ENCODE measurements at places on chromosomes 5 and 9. TPM values are rescaled to one million over a fixed set of nuclear protein-coding genes. Genes with fewer than 3 reads are reported as not detected.

NDOR1 gene
- 2.6 TPM for total RNA-seq

IRGM gene
- total RNA-seq: not detected

GRIN3A gene
- total RNA-seq: not detected

ANKRD18B gene
- total RNA-seq: 0.17 TPM

DNA sequence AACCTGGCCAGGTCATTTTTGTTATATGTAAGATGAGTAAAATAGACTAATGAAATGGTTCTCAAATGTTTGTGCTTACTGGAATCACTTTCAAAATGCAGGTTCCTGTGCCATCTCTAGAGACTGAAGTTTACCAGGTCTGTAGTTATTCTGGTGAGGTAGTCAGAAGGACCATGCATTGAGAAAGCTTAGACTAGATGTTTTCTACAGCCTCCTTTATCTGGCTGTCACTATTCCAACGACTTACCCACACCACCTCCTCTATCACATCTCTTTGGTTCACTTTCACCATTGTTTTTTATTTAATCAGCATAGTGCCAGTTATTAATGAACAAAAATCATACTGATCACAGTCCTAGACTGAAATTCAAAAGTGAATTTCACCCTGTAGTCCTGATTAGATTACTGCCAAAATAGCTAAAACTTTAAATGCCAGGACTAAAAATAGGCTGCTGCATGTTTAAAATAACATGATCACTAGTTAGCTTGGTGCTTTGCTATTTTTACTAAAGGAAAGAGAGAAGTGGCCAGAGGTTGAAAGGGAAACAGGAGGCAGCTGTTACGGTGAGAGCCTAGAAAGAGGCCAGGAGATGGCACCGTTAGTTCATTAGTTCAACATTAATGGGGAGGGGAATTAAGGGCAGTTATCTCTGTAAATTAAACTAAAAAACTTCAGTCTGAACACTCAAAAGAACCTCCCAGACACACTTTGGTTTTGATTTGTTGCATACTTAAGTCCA, 13.9 kb upstream of the FNIP1 start:
- no peak for DNase-seq
- H3K4me1 ChIP-seq: peaks cover 4% of the 10 kb centered on the region
- no peak overlapping the region for H3K27ac ChIP-seq

DNA sequence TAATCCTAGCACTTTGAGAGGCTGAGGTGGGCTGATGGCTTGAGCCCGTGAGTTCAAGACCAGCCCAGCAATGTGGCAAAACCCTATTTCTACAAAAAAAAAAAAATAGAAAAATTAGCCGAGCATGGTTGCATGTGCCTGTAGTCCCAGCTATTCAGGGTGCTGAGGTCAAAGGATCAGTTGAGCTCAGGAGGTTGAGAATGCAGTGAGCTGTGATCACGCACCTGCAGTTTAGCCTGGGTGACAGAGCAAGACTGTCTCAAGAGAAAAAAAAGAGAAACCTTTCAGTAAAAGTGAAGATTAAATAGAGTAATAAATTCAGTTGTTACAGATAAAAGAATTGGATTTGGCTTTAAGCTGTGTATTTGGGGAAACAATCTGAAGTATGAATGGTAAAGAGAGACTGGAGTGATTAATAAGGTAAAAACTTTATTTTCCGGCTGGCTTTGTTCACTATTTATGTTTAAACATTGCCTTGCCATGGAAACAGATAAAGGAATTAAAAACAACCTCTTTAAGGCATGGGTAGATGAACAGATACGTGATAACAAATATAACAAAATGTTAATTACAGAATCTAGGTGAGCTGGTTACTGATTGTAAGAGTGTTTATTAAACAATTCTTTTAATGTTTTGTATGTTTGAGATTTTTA, 56.0 kb upstream of the PCAT7 start:
- H3K36me3 ChIP-seq: no peaks in the 10 kb centered on the region
- DNase-seq: no peak
- no peaks in the 10 kb centered on the region for H3K27me3 ChIP-seq

GRCh38 chr5:91830361-91830953, 447.3 kb upstream of the ARRDC3 start:
- DNase-seq: no peak
- no peak overlapping the region for H3K27ac ChIP-seq
- H3K36me3 ChIP-seq: no peaks in the 10 kb centered on the region
- H3K4me3 ChIP-seq: no peak overlapping the region
- no peaks in the 10 kb centered on the region for H3K27me3 ChIP-seq

DNA sequence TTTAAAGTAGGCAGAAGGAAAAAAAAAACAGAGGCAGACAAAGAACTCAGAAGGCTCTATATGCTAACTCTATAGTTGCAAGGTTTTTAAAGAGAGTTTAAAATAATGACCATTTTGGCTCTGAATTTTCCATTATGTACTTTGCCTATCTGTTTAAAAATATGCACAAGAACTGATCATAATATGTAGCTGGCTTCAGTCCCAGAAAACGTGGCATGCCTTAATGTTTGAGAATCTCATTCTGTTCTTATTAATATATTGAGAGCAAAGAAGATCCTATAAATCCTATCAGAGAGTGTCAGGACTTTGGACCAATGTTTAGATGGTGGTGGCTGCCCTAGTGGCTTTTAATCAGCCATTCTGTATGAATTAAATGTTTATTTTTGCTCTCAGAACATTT, 121.5 kb downstream of the JMY start:
- H3K4me1 ChIP-seq: no peaks in the 10 kb centered on the region
- peak; percentile 33 for DNase-seq
- H3K27me3 ChIP-seq: no peaks in the 10 kb centered on the region
- no peak overlapping the region for H3K4me3 ChIP-seq

DNA sequence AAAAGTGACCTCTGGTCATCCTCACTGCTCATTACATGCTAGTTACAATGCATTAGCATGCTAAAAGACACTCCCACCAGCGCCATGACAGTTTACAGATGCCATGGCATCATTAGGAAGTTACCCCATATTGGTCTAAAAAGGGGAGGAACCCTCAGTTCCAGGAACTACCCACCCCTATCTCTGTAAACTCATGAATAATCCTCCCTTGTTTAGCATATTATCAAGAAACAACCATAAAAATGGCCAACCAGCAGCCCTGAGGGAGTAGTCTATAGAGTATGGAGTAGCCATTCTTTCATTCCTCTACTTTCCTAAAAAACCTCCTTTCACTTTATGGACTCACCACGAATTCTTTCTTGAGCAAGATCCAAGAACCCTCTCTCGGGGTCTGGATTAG, 89.4 kb downstream of the ATPSCKMT start:
- H3K27me3 ChIP-seq: no peaks in the 10 kb centered on the region
- H3K36me3 ChIP-seq: no peaks in the 10 kb centered on the region
- no peak overlapping the region for H3K27ac ChIP-seq
- H3K4me3 ChIP-seq: no peak overlapping the region

- no peak overlapping the region for H3K27ac ChIP-seq
- DNase-seq: no peak
- no peaks in the 10 kb centered on the region for H3K36me3 ChIP-seq
- H3K4me3 ChIP-seq: no peak overlapping the region
Measured at GRCh38 chr5:45507178-45507577, 189.0 kb downstream of the HCN1 start.

GRCh38 chr5:135232958-135233357, 166.1 kb downstream of the MACROH2A1 start:
- H3K4me3 ChIP-seq: no peak overlapping the region
- no peaks in the 10 kb centered on the region for H3K36me3 ChIP-seq
- H3K4me1 ChIP-seq: peaks cover 4% of the 10 kb centered on the region

DNA sequence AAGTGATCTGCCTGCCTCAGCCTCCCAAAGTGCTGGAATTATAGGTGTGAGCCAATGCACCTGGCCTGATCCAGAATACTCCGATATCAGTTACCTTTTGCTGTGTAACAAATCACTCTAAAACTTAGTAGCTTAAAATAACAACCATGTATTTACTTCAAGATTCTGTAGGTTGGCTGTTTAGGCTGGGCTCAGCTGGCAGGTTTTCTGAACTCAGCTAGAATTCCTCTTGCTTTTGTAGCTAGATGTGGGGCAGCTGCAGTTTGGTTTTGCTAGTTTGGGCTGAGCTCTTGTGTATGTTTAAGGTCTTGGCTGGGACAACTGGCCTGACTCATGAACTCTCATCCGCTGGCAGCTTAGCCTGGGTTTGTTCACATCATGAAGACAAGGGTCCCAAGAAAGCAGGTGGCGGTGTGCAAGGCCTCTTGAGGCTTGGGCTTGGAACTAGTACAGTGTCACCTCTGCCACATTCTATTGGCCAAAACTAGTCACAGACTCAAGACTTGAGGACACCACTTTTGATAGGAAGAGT, 138.3 kb upstream of the SHB start:
- no peak for DNase-seq
- no peaks in the 10 kb centered on the region for H3K4me1 ChIP-seq
- no peak overlapping the region for H3K4me3 ChIP-seq

DNA sequence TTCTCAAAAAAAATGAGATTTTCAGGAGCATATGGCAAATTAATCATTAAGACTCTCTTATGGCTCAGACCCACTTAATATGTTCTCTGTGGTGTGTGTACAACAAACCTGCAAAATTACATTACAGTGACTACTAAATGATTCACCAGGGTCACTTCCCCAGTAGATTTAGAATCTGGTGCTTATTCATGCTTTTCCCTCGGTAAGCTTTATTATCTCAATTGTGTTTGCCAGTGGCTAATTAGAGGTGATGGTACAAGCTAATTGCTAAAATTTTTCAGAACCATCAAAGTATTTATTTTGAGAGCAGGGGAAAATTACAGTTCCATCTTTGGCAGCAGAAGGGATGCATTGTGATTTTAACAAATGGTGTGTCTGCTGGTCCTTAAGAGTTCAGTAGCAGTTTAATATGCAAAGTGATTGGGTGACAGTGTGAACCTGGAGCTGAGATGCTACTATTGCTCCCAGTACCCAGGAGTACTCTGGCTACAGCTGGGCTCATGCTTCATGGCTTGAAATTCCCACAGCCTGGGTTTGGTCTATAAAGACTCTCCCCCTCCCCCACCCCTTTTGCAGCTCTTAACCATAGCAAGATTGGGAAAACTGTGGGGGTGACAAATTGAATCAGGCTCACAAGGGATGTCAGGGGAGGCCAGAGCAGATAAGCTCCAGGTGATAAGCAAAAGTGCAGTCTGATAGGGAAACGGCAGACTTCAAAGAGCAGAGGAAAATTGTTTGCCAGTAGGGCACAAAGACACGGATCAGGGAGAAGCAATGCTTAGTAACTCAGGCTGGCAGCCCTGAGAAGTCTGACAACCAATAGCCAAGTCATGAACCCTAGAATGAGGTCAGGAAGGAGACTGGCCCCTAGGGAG, 92.8 kb upstream of the RAD23B start:
- H3K27me3 ChIP-seq: no peaks in the 10 kb centered on the region
- H3K36me3 ChIP-seq: no peaks in the 10 kb centered on the region
- no peak overlapping the region for H3K4me3 ChIP-seq

DNA sequence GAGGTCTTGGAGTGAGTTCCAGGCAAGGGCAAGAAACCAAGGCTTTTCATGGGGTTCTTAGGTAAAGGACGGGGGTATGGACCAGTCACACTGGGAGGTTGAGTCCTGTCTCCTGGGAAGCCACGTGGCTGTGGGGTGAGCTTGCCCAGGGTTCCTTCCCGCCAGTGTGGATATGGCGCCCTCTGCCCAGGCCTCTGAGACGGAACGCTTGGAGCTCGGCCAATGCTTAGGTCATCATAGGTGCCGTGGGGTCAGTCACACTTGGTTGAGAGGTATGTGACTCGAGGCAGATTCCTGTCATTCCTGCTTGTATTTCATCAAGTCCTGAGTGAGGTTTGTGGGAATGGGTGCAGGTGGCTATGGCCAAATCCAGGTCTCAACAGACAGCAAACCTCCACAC, 46.2 kb downstream of the TENT4A start:
- H3K4me1 ChIP-seq: no peaks in the 10 kb centered on the region
- H3K4me3 ChIP-seq: no peak overlapping the region
- H3K36me3 ChIP-seq: peaks cover 17% of the 10 kb centered on the region

- no peak for DNase-seq
- H3K4me3 ChIP-seq: no peak overlapping the region
- H3K27ac ChIP-seq: no peak overlapping the region
- H3K36me3 ChIP-seq: no peaks in the 10 kb centered on the region
- no peaks in the 10 kb centered on the region for H3K27me3 ChIP-seq
Measured at GRCh38 chr5:1732945-1733344, 66.7 kb downstream of the MRPL36 start.

GRCh38 chr5:125584140-125584520, 837.7 kb upstream of the ZNF608 start:
- H3K4me3 ChIP-seq: no peak overlapping the region
- peaks cover 3% of the 10 kb centered on the region for H3K4me1 ChIP-seq
- no peaks in the 10 kb centered on the region for H3K27me3 ChIP-seq
- H3K36me3 ChIP-seq: no peaks in the 10 kb centered on the region

DNA sequence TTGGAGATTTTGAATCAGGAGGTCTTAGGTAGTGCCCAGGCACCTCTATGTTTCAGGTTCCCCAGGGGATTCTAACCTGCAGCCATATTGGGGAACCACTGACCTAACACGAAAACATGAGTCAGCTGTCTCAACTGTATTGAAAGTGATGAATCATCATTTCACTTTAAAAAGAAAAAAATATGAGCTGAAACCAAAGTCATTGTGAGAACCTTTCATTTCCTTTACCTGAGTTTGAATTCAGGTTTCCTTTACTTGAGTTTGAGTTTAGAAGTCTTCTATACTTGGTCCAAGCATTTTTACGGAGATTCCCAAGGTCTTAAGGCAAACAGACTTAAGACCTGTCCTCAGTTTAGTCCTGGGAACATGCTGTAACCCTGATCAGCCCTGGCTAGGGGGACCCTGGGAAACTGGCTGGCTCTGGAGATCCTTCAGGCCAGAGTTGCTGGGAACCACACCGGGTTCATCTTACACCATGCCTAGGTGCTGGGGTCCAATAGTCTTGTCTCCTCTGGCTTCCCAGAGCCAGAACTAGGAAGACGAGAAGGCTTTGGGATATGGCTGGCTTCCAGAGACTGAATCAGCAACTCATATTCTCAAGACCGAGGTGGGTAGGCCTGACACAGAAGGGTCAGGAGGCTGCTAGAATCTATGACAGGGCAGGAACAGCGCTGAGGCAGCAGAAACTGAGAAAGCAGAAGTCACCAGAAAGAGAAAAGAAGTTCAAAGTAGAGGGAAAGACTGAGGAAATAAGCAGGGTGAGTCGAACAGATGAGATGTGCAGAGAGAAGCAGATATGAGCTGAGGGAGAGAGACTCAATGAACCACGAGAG, 16.4 kb upstream of the PDCD1LG2 start:
- DNase-seq: peak; percentile 89
- no peaks in the 10 kb centered on the region for H3K36me3 ChIP-seq
- H3K4me1 ChIP-seq: peaks cover 5% of the 10 kb centered on the region
